Activated T-cell treated with anti-CD3 and anti-CD28 coated beads for 4 hours (primary cell): ENCODE measurements at places on chromosomes 3 and 15.

DNA sequence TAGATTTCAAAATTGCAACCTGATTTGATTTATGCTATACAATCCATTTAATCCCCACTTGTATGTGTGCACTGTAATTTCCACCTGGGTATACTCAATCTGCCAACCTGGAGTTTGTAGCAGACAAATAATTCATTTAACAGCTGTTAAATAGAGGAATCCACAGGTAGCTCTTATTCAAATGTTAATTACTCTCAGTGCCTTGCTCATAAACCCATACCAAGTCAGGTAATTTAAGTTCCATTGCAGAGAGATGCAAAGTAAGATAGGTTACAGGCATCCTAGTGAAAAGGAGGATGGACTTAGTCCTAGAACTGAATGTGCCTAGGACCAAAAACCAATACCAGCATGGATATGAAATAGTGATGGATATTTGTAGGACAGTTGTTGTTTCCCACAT lies 674.2 kb downstream of the TBL1XR1 start:
- no peak for DNase-seq

DNA sequence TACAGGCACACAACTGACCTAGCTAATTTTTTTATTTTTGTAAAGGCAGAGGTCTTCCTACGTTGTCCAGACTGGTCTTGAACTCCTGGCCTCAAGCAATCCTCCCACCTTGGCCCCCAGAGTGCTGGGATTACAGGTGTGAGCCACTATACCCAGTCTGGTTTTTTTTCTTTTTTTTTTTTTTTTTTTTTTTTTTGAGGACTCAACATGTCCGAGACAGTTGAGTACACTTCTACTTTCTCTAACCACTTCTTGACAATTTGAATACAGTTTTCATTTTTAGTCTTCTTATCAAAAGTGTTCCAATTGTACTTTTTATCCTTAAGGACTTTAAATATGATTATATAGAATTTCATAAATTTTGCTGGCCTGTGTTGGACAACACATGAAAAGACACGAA lies 7.4 kb upstream of the GSK3B start:
- DNase-seq, result no peak

DNA sequence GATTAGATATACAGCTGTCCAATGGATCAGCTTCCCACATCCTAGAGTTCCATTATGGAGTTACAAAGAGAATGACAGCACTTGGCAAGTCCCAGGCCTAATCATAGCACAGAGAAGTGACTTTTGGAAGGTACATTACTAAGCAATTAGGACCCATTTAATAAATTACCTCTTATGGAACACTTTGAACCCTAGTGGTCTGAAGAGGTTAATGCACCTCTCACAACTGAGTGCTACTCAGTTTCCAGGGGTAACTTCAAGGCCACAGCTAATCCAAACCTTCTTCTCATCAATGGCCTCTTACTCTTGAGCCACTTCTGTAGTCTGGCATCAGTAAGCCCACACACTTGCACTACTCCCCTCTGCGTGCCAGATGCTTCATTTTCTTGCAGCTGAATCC lies 34.9 kb upstream of the MEIS2 start:
- no peak for DNase-seq

- no peak for DNase-seq
Measured at GRCh38 chr3:36959821-36960220, 15.0 kb upstream of the TRANK1 start.

DNA sequence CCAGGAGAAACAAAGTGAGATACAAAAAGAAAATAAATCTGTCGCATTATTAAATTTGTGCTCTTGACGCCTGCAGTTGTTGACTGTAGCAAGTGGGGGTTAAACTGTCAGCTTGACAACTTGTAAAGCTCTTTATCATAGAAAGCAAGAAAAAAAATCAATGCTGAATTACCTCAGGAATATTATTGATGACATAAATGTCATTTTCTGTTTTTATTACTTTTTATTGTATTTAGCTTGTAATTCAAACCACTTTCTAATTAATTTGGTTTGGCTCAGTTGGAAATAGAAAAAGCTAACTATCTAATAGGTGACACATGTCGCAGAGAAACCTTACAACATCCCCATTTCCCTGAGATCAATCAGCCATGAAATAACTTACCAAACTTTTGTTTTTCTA lies 195.3 kb downstream of the CDIN1 start:
- DNase-seq, result no peak

DNA sequence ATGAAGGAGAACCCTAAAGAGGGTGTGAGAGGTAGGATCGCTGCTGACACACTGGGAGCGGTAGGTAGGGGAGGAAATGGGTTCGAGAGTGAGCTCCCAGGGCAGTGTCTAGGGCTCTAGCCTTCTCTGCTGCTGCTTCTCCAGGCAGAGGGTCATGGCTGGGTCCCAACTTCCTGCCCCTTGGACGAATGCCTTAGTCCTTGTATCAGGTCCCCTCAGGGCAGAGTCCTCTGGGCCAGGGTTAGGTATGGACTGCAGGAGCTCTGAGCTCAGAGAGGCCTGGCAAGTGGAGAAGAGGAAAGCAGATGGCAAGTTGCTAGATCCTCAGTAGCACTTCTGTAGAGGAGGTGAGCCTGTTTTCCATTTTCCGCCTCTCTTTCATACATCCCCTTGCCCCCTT lies 2.9 kb downstream of the CORO2B start:
- DNase-seq, result no peak
